ENCODE measurements at places on chromosomes 11 and 22.

- DNase-seq = no peak
These were observed 82.6 kb downstream of the BARX2 start for GRCh38 chr11:129458278-129458677.

- DNase-seq = no peak
These were observed 2.0 kb upstream of the MS4A10 start for GRCh38 chr11:60783141-60783484.

DNA sequence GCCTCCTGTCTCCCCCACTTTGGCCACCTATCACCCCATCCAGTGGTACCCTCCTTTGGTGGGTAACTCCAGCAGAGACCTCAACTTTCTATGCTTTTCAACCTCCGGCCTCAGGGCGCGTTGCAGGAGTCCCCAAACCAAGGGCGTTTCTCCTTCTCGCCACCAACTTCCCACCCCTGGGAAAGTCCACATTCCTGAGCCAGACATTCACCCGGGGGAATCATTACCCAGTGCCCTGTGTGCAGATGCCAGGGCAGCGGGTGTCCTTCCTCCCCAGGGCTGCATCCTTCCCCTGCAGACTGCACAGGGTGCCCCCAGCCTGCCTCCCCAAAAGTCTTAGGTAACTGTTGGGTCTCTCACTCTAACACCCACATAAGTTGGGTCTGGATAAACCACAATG is 26.4 kb downstream of the MYEOV start:
- no peak for DNase-seq

- DNase-seq = no peak
These were observed 5.2 kb downstream of the TMEM134 start for GRCh38 chr11:67463680-67464410.

DNA sequence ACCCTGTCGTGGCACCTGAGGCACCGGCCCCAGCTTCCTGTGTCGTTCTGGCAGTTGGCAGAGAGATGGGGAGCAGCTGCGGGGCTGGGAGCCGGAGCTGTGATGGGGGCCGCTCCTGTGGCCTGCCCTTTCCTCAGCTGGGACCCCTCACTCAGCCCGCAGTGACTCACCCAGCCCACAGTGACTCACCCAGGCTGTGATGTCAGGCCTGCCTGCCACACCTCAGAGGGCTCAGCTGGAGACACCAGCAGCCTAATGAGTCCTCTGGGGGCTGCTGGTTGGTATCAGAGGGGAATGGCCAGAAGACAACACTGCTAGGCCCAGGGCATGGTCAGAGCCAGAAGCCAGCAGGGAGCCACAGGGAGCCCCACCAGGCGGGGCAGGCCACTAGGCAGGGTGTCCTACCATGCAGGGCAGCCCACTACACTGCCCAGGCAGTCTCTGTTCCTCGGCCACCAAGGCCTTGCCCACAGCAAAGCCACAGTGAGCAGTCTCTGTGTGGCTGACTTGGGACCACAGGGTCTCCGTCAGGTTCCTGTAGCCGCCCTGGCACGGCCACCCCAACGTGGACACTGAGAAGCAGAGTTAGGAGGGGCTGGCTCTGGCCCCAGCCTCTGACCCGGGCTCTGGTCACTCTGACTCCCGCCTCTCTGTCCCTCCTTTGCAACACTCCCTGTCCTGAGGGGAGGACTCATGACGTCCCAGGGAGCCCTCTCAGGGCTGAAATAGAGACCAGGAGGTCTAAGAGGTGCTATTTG is 4.2 kb upstream of the FXYD2 start:
- DNase-seq = no peak

DNA sequence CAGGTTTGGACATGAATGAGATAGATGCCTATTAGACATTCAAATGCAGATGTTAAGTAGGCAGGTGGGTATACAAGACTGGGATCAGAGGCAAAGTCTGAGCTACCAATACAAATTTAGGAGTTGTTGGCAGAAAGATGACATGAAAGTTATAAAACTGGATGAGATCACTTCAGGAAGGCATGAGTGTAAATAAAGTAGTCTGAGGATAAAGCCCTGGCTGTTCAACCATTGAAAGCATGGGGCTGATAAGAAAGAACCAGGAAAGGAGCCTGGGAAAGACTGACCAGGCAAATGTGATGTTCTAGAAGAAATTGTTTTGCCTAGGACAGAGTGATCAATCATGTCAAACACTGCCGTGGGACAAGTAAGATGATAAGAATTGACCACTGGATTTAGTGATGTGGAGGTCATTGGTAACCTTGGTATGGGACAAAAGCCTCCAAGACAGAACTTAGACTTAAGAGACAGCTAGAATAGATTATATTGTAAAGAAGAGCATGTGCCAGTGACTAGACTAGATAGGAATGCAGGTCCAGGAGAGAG is 98.5 kb downstream of the EHF start:
- DNase-seq = no peak

DNA sequence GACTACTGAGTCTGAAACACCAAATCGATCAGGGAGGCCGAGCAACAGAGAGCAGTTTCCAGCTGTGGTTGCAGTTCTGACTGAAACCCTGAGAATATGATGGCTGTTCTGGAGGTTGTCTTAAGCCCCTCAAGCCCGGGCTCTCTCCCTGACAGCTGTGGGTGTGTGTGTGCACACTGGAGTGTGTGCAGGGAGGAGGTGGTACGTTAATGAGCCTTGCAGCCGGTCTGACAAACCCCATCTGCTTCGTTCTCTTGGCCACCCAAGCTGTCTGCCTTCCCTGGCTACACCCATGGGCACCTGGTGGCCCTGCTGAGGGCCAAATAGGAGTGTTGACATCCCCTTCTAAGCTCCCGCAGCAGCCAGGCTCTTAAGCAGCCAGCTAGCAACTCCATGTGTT is 189.8 kb downstream of the KIRREL3 start:
- no peak for DNase-seq

DNA sequence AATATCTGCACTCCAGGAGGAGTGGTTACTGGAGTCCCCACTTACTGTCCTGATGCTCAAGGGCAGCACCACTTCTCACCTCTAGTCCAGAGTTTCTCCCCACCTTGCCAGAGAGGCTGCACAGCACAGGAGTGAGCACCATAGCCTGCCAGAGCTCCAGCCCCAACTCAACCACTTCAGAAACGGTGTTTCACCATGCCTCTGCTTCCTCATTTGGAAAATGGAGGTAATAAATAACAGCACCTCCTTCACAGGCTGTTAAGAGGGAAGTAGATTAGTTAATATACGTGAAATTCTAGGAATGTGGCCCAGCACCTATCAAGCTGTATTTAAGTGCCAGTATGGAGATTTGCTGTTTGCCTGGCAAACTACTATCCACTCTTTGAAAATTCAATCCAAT is 63.0 kb downstream of the GALNT18 start:
- DNase-seq = no peak

DNA sequence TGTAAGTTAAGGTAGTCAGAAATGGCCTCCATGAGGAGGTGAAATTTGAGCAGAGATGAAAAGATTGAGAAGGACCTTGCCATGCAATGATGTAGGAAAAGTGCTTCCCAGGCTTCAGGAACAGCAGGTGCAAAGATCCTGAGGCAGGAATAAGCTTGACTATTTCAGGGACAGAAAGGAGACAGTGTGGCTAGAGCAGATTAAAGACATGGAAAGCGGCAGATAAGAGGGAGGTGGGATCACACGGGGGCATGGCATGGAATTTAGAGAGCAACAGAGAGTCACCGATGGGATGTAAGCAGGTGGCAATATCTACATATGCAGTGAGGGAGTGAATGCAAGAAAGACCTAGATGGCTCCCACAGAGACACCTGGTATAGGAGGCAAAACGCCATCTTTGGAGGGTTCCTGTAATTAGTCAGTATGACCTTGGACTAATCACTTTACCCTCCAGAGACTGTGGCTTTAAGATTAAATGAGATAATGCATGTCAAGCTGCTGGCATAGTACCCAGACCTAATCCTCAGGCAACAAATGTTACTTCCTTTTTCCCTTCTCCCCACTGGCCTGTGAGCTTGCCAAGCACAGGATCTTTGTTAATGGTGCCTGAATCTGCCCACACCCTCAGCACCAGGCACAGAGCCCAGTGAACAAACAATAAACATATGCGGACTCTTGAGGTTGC is 24.6 kb upstream of the ACER3 start:
- DNase-seq = no peak

DNA sequence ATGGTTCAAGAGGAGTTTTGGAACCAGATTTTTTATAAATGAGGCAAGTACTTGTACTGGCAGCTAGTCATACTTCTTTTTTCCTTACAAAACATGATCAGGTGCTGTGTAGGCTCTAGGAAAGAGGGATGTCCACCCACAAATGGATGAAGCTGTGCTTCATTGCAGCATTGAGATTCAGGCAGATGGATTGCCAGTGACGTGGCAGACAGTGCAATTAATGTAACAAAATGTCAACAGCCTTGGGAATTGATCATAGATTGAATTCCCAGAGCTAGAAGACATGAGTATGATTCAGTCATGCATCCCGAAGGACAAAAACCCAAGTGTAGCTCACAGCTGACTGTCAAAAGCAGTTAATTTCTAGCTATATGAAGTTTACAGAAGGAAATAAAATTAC is 99.2 kb upstream of the RASSF10 start:
- no peak for DNase-seq

- DNase-seq = no peak
These were observed 14.5 kb downstream of the SERPINH1 start for GRCh38 chr11:75576499-75576918.

GRCh38 chr22:19597399-19597735 is 73.2 kb upstream of the CLDN5 start:
- DNase-seq = no peak

DNA sequence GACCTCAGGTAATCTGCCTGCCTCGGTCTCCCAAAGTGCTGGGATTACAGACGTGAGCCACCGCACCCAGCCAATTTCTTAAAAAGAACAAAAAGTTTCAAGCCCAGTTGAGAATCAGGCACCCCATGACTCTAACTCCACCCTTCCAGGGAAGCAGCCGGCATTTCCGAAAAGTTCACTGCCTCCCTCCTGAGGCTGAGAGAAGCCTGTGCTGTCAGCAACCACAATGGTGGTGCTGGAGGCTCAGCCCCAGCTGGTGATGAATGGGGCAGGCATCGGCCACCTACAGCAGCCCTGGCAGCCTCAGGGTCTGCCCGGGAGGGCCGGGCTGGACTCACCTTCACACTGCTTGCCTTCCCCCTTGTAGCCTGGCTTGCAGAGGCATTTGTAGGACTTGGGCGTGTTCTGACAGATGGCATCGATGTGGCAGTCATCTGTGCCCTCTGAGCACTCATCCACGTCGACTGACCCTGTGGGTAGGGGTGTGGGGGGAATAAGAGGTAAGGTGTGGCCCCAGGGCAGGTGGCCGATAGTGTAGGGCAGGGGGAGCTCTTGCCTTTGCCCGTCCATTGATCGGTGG is 4.3 kb downstream of the SCUBE1 start:
- DNase-seq = no peak

DNA sequence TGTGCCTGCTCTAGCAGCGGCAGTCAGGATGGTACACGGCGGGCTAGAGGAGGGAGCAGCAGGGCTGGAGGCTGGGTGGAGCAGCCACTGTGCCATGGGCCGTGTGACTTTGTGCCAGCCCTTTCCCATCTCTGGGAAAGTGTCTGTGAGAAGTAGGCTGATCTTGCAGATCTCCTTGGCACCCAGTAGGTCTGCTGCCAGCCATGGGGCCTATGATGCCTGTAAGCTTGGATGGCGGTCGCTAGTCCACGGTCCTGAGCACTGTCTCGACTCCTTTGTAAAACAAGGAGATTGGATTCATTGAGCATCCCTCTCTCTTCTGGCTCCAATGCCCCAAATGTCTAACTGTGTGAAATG is 22.6 kb downstream of the AMPD3 start:
- no peak for DNase-seq

GRCh38 chr11:8100158-8100557 is 19.1 kb downstream of the TUB start:
- no peak for DNase-seq

- DNase-seq = no peak
These were observed 27.3 kb downstream of the ALX4 start for GRCh38 chr11:44282620-44283019.

DNA sequence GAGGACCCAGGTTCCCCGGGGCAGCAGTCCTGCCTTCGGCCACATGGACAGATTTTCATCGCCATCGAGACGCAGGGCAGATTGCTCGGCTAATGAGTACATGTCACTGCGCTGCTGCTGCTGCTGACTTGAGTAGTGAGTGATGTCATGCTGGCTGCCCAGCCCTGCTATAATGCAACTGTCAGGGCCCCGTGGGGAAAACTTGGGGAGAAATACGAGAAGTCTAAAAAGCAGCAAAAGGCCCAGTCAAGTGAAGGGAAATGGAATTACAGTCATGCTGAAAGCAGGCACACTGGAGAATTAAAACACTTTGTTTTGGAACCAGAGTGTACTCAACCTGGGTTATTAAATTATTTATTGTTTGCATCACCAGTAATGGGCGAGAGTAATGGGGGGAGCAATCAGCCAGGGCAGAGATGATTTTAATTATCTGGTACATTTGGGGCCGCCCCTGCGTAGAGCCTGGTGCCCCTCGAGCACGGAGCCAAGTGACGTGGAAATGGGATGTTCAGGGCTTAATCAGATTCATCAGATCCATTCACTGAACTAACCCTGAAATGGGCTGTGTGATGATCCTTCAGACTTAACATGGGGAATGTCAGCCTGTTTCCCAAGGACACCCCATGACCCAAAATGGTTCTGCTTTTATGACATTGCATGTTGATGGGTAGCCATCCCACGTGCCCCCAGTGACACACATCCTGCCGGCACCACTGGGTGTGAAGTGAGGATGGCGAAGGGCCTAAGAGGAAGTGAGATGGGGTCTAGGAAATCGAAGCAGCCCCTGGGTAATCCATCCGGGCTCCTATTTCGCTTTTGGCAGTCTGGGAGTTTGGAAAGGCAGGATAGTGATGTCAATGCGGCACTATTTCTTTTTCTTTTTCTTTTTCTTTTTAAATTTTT is 241.6 kb upstream of the CADM1 start:
- no peak for DNase-seq

- peak; percentile 36 for DNase-seq
These were observed 725 bp downstream of the KDM2A start for GRCh38 chr11:67119585-67120391.

GRCh38 chr11:124329787-124330478 is 9.9 kb upstream of the OR8D2 start:
- DNase-seq = no peak

Data from progenitor cell of endocrine pancreas (in vitro differentiated cells).